EH (cell line): ENCODE measurements at places on chromosomes 3 and 15.

DNA sequence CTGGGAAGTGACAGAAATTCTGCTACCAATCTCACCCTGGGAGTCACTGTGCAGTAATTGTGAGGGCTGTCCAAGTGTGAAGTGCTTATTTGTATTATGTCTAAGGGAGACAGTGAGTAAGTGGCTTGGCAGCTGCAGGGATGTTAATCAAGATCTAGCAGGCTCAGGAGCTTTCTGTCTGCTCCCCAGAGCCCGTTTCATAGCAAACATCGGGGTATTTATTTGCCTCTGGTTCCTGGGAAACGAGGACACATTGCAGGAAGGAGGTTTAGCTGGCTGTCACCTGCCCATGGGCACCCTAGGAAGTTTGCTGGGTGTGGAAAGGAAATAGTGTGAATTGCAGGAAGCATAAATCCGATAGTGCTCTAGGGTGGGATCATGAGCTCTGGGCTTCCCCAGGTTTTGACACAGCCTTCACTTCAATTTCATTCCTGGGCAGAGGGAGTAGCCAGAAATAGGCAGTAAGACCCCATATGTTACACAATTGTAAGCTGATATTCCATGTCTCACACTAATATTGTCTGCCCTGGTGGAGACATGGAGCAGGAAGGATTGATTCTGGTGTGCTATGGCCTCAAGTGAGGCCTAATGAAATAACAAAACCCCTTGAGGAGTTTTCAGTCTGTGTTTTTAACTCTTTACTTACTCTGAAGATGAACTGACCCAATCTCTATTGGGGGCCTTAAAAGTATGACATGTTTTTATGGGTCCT is 74.1 kb upstream of the MITF start:
- DNase-seq = peak; percentile 44

- peak; percentile 9 for DNase-seq
Measured at GRCh38 chr15:100033140-100033857, 300.1 kb upstream of the LYSMD4 start.

DNA sequence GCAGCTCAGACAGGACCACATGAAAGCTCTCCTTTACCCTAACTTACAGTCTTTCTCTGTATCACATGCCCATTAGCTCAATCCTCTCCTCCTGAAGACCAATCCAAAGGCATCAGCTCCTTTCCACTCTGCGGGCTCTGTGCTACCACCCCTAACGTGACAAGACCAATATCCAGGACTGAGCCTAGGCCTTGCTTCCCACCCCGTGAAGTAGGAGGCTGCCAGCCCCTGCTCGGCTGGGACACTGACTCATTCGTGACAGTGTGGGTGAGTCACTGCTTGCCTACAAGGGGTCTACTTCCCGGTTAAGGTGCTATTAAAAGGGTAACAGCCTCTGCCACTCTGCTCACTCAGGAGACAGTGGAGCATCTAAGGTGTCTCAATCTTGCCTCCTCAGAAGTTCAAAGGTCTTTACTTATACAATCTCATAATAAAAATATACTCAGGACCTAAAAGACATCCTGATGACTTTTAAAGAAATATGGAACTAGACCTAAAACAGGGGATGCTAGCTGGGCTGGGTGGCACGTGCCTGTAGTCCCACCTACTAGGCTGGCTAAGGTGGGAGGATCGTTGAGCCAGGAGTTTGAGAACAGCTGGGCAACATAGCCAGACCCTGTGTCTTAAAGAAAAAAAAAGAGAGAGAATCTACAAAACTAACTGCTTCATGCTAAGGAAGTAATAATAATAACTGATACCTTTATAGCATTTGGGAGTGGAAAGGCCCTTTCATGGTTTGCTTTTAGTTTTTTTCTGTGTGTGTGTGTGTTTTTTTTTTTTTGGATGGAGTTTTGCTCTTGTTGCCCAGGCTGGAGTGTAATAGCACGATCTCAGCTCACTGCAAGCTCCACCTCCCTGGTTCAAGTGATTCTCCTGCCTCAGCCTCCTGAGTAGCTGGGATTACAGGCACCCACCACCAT is 55.0 kb downstream of the TMEM44 start:
- DNase-seq = peak; percentile 94

DNA sequence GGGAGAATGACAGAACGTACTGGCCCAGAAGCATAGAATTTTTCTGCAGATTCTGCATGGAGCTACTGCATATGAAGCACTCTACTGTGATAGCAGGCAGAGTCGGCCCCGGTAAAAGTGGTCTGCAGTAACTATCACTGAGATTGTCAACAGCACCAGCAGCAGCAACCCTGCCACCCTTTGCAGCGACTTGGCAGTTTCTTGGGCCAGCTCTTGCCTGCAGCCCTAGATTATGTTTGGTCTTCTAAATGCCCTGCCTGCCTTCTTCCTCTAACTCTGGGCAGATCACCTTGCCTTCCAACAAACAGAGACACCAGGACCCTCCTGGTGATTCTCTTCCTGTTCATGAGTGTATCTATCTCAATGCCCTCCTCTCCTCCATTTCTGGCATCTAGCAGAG is 129.1 kb upstream of the ABHD17C start:
- DNase-seq = no peak

DNA sequence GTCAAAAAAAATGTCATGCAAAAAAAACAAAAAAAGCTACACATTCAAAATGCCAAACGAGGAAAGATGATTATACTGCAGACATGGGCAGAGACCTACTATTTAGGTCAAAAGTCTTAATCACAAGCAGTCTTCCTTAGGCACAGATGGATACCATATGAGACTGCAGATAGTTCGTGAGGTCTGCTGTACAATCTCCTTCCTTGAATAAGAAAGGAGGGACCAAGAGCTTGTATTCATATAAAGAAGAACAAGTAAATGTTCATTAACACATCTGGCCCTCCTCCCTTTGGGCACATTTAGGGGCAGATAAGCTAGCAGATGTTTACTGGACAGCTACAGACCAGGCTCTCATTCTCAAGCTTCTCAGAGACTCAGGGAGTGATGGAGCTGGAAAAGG is 45.3 kb downstream of the ANXA2 start:
- no peak for DNase-seq

DNA sequence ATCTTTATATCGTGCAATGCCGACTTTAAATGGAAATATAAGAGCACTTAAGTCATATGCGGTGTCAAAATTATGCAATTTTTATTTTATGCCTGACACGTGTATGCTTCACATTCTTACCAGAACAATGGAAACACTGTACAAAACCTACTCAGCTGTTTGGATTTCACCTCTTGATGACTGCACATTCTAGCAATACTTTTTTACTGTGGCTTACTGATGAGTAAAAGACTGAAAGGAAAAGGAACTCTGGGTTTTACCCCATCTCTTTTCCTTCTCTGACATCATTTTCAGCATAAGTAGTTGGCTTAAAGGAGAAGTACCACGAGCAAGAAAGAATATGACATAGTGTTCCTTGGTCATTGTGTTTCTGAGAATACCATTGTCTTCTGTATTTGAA is 142.8 kb downstream of the POLR2M start:
- DNase-seq = peak; percentile 15

DNA sequence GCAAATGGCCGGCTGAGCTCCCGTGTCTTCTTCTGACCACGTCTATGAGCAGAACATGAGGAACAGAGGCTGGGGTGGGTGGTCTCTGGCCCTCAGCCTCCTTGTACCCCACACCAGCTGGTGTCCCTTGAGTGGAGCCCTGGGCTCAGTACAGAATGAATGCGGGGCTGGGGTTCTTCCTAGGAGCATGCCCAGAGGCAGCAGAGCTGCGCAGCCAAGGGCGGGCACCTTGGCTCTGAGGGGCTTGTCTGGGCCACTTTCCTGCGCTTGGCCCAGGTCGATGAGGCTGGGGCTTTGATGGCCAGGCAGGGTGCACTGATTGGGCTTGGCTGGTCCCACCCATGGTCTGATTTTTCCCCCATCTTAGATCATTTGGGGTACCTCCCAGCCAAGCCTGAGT is 6.4 kb downstream of the SCN5A start:
- DNase-seq = no peak

DNA sequence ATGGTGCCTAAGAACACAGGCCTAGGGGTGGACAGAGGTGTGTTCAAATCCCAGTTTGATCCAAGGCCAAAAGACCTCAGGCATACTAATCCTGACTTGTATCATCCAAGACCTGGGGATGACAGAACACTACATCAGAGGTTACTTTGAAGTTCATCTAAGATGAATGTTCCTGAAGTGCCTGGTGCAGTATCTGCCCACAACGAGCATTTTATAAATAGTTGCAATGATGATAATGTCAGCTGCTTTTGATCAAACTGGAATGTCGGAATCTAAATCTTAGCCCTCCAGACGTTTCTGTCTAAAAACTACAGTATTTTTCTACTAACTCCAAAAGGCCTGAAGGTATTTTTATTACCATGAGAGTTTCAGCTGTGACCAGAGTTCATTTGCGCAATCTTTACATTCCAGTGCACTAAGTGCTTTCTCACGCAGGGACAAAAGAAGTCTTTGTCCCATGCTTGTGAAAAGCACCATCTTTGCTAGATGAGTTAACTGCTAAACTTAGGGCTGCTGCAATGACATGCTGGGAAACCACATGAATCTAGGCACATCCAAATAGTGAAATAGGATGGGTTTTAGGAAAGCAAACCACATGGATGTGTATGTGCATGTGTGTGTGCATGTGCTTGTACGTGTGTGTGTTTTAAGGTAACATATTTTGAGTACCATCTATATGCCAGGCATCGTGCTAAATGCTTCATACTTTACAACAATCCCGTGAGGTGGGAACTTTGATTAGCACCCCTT is 18.1 kb downstream of the ANXA2 start:
- DNase-seq = peak; percentile 100

GRCh38 chr3:114445233-114445632 is 151.4 kb downstream of the TIGIT start:
- peak; percentile 55 for DNase-seq

- no peak for DNase-seq
Measured at GRCh38 chr15:38021259-38021658, 86.8 kb downstream of the TMCO5A start.

DNA sequence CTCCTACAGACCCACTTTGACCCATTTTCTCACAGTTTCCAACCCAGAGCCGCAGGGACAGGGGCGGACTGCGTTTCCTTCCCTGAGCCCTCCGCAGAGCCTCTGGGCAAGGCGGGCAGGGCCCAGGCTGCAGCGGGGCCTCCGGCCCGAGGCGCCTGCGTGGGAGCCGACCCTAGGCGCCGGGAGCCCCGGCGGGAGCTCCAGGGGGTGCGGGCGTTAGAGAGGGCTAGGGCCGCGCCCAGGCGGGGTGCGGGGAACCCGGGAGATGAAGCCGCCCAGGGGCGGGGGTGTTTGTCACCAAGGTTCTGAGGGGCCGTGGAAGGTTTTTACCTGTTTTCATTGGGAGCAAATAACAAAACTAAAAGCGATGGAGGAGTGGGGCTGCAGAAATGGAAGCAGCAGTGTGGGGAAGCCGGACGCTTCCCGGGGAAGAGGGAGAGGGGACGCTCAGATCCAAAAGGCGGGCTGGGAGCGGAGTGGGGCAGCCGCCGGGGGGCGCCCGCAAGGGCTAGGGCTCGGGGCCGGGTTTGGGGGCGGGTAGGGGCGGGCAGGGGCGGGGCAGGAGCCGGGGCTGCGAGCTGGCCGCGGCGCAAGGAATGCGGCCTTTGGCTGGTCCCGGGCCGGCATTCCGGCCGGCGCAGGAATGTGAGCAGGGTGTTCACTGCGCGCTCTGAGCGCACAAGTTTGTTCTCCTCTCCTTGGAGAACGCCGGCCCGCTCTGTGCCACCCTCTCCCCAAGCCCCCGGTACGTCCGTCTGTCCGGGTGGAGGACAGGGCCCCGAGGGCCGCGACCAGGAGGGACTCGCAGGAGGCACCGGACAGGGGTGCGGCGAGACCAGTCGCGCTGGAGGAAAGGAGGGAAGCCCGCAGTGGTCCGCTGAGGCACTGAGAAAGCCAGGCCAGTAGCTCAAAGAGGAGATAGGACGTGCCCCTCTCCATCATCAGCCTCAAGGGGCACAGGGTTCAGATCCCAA is 61.1 kb downstream of the AMOTL2 start:
- DNase-seq = peak; percentile 90

DNA sequence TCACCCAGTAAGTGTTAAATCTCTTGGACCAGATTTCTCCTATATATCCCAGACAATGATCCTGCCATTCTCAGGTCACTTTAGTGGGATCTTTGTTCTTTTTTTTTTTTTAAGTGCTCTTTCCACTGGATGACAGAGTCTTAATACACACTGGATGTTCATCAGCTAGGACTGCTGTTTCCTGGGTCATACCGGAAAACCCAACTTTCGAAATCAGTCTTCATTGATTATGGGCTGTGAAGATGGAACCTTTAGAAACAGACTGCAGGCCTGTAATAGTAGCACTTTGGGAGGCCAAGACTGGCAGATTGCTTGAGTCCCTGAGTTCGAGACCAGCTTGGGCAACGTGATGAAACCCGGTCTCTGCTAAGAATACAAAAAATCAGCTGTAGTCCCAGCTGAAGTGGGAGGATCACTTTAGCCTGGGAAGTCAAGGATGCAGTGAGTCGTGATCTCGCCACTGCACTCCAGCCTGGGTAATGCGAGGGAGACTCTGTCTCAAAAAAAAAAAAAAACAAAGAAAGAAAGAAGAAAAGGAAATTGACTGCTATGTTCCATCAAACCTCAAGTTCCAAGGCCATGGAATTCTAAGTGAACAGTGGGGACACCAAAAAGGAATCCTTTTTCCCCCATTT is 2.3 kb downstream of the EOGT start:
- DNase-seq = peak; percentile 71

DNA sequence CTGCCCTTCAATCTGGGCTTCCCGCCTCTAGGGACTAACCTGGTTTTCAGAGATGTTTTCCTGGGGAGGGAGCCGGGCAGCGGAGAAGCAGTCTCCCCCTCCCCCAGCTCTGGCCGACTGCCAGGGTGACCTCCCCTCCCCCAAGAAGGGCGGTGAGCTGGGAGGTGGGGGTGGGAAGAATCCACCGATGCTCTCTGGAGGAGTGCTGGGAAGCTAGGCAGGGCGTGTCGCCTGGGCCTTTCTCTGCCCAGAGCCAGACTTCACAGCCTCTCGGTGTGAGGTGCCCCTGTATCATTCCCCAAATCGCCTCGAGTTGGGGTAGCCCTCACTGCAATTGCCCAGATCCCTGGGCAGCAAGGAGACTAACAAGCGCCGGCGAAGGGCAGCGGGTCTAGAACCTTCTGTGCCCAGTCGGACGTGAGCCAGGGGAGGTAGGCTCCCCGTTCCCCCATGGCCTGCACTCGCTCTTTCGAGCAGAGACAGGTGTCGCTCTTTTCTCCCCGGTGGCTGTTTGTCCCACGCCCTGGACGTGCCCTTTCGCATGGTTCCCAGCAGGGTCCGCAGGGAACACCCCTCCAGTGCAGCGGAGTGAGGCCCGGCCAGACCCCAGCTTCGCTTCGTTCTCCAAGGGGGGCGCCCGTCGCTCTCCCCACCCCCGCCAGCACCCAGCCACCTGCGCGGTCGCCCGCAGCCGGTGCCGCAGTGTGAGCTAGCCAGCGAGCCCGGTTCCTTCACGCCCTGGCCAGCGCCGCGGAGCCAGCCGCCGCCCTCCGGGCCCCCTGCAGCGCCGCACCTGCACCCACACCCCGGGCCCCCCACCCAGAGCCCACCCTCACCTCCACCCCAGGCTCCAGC is 1.1 kb downstream of the RAB6B start:
- no peak for DNase-seq

- DNase-seq = no peak
Measured at GRCh38 chr3:146085678-146086077, 75.3 kb downstream of the PLOD2 start.

- peak; percentile 80 for DNase-seq
Measured at GRCh38 chr3:64213962-64214379, 11.3 kb downstream of the PRICKLE2 start.

- peak; percentile 61 for DNase-seq
Measured at GRCh38 chr3:32791833-32792232, 26.0 kb upstream of the TRIM71 start.

GRCh38 chr15:60660290-60661051 is 181.5 kb upstream of the ICE2 start:
- peak; percentile 51 for DNase-seq
